ENCODE measurements at places on chromosomes 3 and 15.

GRCh38 chr15:70936326-70936725 is 43.7 kb downstream of the LRRC49 start:
- DNase-seq: no peak

- DNase-seq: no peak
Measured at GRCh38 chr3:18633002-18633401, 207.9 kb upstream of the SATB1 start.

- DNase-seq: no peak
Measured at GRCh38 chr15:52379395-52380106, 83.9 kb upstream of the MYO5C start.

DNA sequence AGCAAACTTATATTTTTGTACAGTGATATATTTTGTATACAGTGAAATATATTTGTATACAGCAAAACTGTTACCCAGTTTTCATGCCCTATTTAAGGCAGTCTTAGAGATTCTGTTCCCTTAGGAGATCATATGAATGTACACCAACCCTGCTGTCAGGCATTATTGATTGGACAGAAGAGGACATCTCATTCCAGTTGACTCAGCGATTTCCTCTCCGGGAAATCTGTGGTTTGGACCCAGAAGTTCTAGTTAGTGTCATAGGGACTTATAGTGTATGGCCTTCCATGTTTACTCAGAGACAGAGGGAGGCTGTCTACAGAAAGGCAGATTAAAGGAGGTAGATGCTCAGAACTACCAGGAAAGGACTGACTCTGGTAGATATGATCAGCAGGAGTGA is 318.8 kb upstream of the KCNMB2 start:
- DNase-seq: no peak

GRCh38 chr3:170697908-170698307 is 112.0 kb upstream of the SLC7A14 start:
- no peak for DNase-seq

DNA sequence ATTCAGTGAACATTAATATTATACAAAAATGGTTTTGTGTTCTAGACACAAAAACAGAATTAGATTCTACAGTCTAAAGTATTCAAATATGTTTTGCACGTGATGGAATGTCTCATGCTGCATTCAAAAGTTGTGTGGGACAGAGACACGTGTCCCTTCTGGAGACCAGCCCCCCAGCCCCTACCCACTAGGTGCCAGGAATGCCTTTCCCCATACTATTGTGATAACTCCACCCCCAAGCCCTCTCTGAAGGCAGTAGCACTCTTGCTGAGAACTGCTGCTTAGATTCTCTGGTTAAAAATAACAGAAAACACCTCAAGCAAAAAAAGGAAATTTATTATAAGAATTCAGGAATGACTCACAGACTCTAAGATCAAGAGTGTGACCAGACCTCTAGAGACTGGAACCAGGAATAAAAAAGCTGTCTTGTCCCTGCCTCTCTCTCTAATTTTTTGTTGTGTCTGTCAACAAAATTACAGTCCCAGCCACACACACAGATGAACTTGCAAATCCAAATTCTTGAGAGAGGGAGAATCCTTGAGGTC is 57.7 kb downstream of the PXYLP1 start:
- no peak for DNase-seq

- DNase-seq: no peak
Measured at GRCh38 chr3:82050382-82050781, 288.9 kb upstream of the GBE1 start.

DNA sequence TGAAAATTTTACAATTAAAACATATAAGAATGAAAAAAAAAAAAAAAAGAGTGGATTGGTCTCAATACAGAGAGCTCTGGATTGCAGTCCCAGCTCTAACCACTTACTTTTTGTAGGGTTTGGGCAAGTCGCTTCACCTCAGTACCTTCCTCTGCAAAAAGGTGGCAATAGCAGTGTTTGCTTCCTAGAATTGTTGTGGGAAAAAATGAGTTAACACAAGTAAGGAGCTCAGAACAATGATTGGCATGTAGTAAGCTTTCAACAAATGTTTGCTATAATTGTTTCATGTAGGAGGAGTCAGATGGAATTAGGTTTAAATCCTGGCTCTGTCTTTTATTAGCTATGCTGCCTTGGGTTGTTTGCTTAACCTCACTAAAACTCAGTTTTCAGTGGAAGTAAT is 425.2 kb upstream of the TBL1XR1 start:
- no peak for DNase-seq

DNA sequence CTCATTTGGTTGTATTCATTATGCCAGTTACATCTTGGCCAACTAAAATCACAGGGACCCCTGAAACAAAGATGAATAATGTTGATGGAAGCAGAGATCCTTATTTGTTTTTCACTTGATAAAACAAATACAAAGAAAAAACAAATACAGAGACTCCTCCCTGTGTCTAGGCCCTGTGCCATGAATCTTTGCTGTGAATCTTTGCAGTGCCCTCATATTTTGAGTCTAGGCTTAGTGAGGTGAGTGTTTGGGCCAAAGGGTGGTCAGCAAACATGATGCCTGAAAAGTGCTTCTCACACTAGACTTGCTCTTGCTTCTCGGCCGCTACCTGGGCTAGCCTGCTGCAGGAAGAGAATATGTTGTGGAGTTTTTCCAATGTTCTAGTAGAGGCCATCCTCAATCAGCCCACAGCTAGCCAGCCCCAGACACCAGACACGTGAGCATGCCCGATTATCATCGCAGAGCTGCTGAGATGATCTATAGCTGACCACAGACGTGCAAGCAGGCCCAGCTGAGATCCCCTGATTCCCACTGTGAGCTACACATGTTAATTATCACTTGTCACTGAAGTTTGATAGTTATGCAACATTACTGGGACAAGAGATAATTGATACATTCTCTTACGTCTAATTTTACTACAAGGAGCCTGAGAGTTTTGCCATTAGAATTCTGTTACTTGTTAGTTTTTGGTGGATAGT is 191.4 kb downstream of the THRB start:
- no peak for DNase-seq

GRCh38 chr3:59820352-59820934 is 770.6 kb upstream of the CFAP20DC start:
- no peak for DNase-seq

DNA sequence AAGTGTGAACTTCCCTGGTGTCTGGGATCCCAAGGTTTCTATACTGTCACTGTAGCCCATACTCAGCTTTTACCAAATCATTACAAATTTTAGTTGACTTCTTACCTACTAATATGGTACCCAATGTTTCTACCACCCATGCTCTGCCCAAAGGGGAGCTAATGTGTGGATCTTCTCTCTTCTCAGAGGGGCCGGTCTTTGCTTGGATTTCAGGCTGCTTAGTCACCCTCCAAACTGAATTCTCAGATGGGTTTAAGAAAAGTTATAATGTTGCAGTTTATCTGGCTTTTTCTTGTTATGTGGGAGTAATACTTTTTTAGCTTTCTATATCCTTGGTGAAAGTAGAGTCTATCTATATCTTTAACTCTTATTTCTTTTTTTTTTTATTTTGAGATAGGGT is 67.1 kb upstream of the AKAP13 start:
- no peak for DNase-seq

DNA sequence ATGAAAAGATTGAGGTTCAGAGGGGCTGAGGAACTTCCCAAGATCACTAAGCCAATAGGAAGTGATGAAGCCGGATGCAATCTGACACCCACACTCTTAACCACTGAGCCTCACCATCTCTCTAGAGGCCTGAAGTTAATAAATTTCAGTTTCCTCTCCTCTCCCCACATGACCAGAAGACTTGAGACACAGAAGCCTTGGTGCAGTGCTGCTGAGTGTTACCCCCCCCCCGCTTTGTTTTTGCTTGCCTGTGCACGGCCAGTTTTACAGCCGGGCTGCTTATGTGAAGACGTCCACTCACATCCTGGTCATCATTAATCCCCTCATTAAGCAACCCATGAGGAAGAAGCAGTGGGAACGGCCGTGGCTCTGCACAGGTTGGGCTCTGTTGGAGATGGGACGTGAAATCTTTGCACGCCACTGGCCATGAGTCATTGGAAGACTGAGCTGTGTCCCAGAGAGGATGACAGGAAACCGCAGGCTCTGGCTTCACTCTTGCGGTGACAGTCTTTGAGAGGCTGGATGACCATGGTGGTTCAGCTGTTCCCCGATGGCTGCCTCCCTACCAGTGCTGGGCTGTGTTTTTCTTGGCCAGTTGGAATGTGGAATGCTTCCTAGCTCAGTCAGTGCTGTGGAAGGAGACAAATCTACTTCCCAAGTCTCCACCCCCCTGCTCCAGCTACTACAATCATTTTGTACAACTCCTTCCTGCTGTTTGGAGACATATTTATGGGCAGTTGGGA is 232.6 kb upstream of the LRTM1 start:
- no peak for DNase-seq

DNA sequence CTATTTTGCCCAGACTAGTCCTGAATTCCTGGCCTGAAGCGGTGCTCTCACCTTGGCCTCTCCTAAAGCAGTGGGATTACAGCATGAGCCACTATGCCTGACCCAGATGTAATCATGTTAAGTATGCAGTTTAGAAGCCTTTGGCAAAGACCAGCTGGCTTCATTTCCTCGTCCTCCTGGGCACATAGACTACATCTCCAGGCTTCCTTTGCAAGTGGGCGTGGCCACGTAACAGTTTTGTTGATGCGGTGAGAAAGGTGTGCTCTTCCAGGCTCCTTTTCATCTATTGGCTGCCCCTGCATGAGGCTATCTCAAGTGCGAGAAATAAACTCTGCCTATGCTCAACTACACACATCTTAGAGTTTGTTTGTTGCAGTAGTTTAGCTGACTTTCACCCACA is 13.0 kb downstream of the SV2B start:
- DNase-seq: no peak

DNA sequence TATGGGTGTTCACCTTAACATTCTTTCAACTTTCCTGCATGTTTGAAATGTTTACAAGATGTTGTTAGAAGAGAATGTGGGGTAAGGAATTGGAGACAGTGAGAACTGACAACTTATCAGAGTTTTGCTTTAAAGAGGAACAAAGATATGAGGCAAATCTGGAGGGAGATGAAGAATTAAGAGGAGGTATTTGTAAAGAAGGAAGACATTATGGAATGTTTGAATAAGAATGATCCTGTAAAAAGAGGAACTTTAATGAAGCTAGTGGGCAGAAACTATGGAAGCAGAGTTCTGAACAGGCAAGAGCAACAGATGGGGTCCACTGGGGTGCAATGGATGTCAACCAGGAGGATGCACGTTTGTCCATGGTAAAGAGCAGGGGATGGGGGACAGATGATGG is 27.7 kb downstream of the PLD1 start:
- no peak for DNase-seq

GRCh38 chr3:37029111-37029510 is 35.8 kb downstream of the MLH1 start:
- no peak for DNase-seq

DNA sequence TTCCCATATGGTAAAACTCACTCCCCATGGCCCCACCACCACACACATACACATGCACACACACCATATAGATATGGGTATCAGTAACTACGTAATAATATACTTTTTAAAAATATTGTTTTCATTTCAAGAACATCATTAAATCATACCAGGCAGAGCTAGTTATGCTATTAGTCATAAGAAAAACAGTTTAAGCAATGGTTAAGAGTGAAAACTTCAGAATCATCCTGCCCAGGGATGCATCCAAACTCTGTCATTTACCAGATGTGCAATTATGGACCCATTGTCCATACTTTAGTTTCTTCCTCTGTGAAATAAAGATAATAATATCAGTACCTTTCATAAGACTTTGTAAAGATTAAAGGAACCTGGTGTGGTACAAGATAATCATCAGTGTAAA is 608.3 kb downstream of the RBMS3 start:
- no peak for DNase-seq

Data from activated T-helper 1 cell treated with anti-CD3 and anti-CD28 coated beads, Interleukin-2, amount 50 U/mL, for 16 hours (primary cell).